Stimulated activated CD4-positive, alpha-beta T cell treated with anti-CD3 and anti-CD28 coated beads, Interleukin-4, amount 100 ng/mL, for 1 hour (primary cell): ENCODE measurements at places on chromosomes 2 and 18.

DNA sequence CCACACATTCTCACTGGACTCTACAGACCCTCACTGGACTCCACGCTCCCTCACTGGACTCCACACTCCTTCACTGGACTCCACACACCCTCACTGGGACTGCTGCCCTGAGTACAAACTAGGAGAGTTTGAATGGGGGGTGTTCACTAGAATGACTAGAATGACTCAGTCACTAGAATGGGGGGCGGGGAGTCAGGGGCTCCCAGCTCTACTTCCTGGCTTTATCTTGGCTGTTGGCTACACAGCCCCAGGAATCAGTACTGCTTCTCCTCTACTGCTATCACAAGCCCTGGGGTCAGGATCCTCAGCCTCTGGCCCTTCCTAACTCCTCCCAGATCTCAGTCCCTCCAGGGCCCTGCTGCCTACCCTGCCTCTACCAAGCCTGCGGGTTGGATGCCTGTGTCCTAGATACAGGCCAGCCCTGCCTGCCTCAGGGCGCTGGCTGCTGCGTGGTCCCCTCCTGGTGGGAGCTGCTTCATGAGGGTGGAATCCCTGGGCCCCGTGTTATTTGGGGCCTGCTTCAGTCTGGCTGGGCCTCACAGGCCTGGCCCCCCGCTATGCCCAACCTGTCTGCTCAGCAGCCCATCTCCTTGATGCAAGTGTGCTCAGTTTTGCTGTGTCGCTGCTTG is 7.8 kb downstream of the PTMA start:
- DNase-seq: no peak

GRCh38 chr2:26274058-26274613 is 29.4 kb downstream of the HADHB start:
- DNase-seq: no peak

GRCh38 chr2:72080286-72081145 is 67.1 kb downstream of the CYP26B1 start:
- DNase-seq: no peak

DNA sequence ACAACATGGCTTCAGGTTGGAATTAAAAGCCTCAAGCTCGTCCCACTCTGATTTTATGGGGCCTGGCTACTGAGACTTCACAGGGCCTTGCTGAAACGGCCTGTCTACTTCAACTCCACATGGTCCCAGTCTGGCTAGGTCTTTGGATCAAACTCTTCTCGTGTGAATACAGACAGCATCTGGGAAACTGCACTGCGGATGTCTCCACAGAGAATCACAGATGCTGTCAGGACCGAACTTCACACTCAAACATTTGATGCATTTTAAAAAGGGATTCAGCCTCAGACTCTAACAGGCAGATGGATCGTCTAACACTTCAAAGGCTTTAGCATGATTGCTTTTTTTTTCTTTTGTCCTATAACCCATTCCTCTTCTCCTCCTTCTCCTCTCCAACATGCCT is 198.5 kb downstream of the ZNF521 start:
- DNase-seq: no peak

DNA sequence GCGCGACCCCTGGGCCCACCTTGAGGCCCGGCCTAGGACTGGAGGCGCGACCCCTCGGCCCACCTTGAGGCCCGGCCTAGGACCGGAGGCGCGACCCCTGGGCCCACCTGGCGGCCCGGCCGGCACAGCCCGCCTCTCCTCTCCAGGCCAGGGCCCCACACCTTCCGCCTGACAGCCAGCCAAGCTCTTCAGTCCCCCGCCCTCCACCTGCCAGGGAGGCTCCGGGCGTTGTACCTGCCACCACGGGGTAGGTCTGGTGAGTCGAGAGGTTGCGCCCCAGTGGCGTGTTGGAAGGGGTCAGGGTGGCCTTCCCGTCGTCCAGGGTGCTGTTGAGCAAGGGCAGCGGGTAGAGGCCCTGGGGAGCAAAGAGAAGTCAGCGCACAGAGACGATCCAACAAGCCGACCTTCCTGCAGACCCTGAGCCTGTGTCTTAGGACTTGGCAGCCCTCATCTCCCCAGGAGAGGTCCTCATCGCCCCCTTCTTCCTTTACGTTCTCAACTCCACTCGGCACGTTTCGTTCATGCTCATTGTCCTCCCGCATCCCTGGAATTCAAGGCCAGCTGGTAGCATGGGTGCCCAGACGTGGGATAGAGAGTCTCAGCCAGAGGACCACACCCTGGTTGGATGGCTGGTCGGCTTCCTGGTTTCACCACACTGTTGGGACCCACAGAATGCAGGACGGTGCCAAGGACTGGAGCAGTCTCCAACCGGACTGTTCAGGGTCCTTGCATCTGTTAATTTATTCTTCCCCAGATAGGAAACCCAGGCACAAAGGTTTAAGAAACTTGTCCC is 42.2 kb downstream of the PAX8 start:
- DNase-seq: no peak

GRCh38 chr2:43762286-43762685 is 11.6 kb upstream of the DYNC2LI1 start:
- no peak for DNase-seq

DNA sequence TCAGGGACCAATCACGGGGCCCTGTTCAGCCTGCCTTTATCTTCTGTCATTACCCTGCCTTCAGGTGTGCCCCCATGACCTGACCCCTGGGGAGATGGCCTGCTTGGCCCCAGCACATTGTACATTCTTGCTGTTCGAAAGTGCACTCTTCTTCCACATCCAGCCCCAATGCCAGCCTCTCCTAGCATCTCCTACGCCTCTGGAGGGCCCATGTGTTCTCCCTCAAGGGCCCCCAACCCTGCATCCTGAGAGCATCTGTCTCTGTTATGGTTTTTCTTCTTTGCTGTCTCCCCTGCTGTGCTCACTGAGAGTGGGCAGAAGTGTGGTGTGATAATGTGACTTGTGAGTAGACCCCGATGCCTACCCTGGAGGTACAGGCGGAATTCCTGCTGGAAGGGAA is 41.5 kb upstream of the OTOS start:
- DNase-seq: no peak

- DNase-seq: no peak
These were observed 657.5 kb upstream of the CDH7 start for GRCh38 chr18:65093346-65093745.
